Naive thymus-derived CD8-positive, alpha-beta T cell (primary cell): ENCODE measurements at places on chromosomes 3 and 15.

GRCh38 chr3:149648525-149648924 is 9.3 kb downstream of the WWTR1 start:
- no peak for DNase-seq

- no peak for DNase-seq
Observed at GRCh38 chr15:51097553-51098330, 3.0 kb upstream of the TNFAIP8L3 start.

DNA sequence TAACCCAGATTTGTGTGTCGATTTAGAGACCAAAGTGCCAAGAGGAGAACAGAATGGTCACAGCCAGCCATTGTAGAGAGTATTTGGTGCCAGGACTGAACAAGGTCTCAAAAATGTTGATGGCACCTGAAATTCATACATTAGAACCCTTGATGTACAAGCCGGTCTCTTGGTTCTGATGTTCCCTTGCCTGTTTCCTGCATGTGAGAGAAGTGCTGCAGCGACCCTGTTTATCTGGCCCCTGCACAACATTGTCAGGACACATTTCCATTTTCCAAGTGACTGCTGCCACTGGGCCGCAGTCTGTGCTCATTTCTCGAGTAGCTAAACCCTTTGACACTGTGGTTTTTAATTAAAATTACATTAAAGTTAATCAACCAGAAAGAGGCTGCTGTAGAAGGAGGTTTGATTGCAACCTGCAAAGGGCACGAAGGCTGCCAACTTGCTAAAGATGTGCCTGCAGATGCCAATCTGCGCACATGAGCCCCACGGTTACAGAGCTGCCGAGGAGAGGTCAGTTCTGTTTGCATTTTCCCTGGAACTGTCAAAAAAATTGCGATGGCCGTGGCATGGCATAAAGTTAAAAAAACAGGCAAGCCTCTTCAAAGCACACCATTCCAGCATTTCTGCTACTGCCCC is 136.4 kb upstream of the CMC1 start:
- no peak for DNase-seq

GRCh38 chr3:12586403-12586802 is 29.5 kb downstream of the MKRN2 start:
- DNase-seq = no peak

DNA sequence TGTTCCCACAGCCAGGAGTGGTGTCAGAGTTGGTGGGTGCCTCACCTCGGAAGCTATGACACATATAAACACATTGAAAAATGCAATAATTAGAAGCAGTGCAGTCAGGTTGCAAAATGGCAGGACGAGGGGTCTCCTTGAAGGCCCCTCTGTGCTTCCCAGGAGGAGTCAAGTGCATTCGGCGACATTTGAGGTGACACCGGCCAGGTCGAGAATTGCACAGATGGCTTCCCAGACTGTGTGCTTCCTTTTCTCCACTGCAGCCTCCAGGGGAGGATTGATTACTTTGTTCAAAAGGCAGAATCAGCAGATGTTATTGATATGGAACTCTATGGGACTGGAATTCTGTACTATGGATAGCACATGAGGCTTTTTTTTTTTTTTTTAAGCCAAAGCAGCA is 163.2 kb downstream of the MINAR1 start:
- no peak for DNase-seq

DNA sequence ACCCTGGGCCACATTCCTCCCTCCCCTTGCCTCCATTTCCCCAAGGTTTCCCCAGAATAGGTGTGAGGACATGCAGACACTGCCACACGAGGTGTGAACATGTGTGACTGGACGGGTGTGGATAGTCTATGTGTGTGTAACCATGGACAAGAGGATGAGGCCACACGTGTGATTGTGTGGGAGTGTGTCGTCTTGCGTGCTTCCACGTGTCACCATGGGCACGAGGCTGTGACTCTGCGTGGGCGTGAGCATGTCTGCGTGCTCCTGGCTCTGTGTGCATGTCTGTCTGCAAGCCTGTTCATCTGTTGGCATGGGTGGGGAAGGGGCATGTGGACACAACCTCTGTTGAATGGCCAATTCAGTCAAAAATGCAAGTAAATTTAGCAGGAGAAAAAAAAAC is 6.2 kb upstream of the MYL3 start:
- DNase-seq = no peak

DNA sequence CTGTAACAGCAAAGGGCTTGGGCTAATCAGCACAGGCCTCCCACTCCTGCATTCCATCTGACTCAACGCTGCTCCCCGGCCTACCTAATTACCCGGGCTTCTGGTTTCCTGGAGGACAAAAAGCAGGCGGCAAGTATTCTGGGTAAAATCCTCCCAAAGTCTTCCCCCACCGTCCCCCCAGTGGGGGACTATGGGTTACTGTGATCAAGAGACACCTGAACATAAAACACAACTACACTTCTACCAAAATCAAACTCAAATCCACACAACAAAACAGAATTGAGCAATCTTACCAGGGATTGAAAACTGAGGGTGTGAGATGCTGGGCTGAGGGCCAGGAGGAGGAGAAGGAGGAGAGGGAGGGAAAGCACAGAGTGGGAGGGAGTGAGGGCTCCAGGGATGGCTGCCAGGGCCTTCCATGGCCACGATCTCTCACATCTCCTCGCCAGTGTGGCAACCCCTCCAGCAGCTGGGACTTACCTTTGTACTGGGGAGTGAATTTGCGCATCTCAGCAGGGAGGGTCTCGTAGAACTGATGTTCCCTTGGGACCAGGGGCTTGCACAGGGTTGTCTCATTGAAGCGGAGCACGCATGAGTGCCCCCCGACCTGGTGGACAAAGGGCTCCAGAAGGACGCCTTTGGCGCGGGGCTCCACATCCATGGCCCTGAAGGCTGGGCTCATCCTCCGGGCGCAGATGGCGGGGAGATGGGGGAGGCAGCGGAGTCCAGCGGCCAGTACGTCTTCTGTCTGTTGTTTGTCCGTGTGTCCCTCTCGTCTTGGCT is 9.1 kb upstream of the NCKIPSD start:
- no peak for DNase-seq

GRCh38 chr3:72306800-72307341 is 521.9 kb upstream of the PROK2 start:
- no peak for DNase-seq
